M059J (cell line): ENCODE measurements at places on chromosomes 7 and 10. TPM values are rescaled to one million over a fixed set of nuclear protein-coding genes. Genes with fewer than 3 reads are reported as not detected.

- DNase-seq = no peak
Measured at GRCh38 chr7:135375908-135376699, 133.8 kb downstream of the CNOT4 start.

GRCh38 chr7:83648464-83649241 is at the start of gene SEMA3E:
SEMA3E (minus strand) TSS chr7:83649139.
- peak; percentile 9 for DNase-seq

DNA sequence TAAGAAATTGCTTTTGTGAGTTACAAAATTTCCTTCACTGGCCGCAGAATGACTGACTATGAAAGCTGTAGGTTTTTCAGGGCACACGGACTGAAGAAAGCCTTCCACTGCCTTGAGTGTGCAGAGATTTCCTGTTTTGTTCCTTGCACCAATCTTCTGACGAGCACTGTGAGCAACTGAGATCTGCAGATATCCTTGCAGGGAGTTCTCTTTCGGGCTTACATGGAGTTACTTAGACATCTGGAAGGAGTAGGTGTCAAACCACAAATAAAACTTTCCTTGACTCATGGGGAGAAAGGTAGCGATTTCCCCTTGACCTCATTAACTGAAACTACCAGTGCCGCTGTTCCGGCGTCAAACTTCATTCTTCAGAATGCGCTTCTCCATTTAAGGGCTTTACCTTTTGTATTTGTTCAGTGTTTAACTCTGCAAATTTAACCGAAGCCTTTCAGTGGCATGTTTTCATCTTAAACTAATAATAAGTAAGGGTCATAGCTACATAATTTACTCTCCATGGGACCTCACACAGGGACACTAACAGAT is 1175.3 kb downstream of the GATA3 start:
- DNase-seq = no peak

DNA sequence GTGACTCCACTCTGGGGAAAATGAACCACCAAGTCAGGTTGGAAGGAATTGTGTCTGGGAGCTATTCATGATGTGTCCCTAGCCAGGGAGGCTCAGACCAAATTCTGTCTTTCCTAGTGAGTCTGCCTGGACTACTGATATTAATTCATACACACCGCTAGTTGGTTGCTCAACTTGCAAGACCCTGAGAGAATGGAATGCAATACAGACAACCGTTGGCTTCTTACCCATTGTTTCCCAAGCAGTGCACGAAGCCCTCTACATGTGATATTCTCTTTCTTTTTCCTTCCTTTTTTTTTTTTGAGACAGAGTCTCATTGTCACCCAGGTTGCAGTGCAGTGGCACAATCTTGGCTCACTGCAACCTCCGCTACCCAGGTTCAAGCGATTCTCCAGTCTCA is 19.4 kb upstream of the SRGN start:
- DNase-seq = no peak

GRCh38 chr7:83879063-83879462 is 230.1 kb upstream of the SEMA3E start:
- DNase-seq = no peak

The MGAM2 gene
- total RNA-seq = not detected in 2 replicates

The CLCN1 gene
- not detected in 2 replicates for total RNA-seq

The PLPP4 gene
- 55.4 and 69.2 TPM in 2 replicates for total RNA-seq
